ENCODE measurements at places on chromosomes 6 and 20. TPM values are rescaled to one million over a fixed set of nuclear protein-coding genes. Genes with fewer than 3 reads are reported as not detected.

UBE2C gene
- 188 TPM for total RNA-seq

CST1 gene
- total RNA-seq, result not detected

HCRTR2 gene
- total RNA-seq, result not detected

SYCP2L gene
- total RNA-seq, result not detected

HLA-DQA2 gene
- 0.45 TPM for total RNA-seq

BPI gene
- not detected for total RNA-seq

SCUBE3 gene
- not detected for total RNA-seq

GSTA3 gene
- not detected for total RNA-seq

GSTA2 gene
- total RNA-seq, result not detected

RPS6KA2 gene
- total RNA-seq, result 4.2 TPM

NCOA7 gene
- 73.7 TPM for total RNA-seq

MOG gene
- total RNA-seq, result not detected

KCNQ2 gene
- not detected for total RNA-seq

C20orf204 gene
- 2.1 TPM for total RNA-seq

CLVS2 gene
- not detected for total RNA-seq

DEFB127 gene
- total RNA-seq, result not detected

BMP6 gene
- total RNA-seq, result not detected

PRSS35 gene
- total RNA-seq, result not detected

OR12D3 gene
- not detected for total RNA-seq

ESR1 gene
- total RNA-seq, result 1.1 TPM

MCHR2 gene
- total RNA-seq, result not detected

PRICKLE4 gene
- total RNA-seq, result not detected

SIM1 gene
- total RNA-seq, result not detected

DDX39B gene
- total RNA-seq, result 580 TPM

OR2H2 gene
- not detected for total RNA-seq

MEI4 gene
- total RNA-seq, result 0.04 TPM

DHX16 gene
- total RNA-seq, result 40.4 TPM

SAMD10 gene
- 16.7 TPM for total RNA-seq

MAS1L gene
- not detected for total RNA-seq

IMPG1 gene
- total RNA-seq, result not detected

MAP3K5 gene
- 3.9 TPM for total RNA-seq

SAMD5 gene
- not detected for total RNA-seq

All from activated naive CD8-positive, alpha-beta T cell treated with anti-CD3 and anti-CD28 coated beads for 36 hours (primary cell).